ENCODE measurements at places on chromosomes 5 and 9. TPM values are rescaled to one million over a fixed set of nuclear protein-coding genes. Genes with fewer than 3 reads are reported as not detected.

The BNC2 gene
- 68.3 TPM for total RNA-seq

The PLAA gene
- 24.4 TPM for total RNA-seq

The NEUROG1 gene
- total RNA-seq: not detected

The INSL4 gene
- not detected for total RNA-seq

The PCDHGB6 gene
- total RNA-seq: 5.0 TPM

The CATSPER3 gene
- 0.39 TPM for total RNA-seq

The DRD1 gene
- total RNA-seq: not detected

The C5orf52 gene
- not detected for total RNA-seq

GRCh38 chr5:56145511-56145910 is 87.6 kb downstream of the ANKRD55 start:
- DNase-seq: no peak

DNA sequence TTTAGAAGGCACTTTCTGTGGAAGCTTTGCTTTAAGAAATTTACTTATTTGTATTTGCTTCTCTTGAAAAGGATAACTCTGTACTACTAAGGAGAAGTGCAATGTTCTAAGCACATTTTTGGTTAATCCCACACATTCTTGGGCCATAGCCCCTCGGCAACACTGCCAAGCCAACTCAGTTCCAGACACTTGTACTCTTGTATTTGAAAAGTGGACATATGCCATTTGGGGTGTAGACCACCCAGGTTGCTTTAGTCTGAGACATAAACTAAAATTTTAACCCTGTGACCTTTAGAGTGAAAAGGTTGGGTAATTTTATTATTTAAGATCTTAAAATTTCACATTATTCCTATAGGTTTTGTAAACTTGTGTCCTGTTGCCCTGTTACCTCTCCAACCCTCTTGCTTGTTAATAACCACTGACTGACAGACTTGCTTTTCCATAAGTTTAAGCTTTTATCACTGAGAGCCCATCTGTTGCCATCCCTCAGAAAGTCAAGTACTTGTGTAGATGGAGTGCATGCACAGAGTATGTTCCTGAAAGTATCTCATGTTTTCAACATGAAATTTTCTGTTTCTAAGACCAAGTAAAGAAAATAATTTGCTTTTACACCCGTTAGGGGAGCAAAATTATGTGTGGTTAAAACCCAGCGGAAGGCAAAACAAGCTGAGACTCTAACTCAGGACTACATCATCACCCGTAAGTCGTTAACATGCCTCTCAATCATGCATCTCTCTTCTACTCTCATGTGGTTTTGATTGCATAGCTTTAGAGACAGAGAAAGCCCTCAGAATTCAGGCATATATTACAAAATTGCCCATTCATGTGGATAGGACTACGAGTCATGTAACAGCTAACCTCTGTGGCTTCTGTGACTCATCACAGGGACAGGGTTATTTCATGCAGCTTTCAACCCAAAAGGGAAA is 117.3 kb downstream of the GDNF start:
- no peak for DNase-seq

DNA sequence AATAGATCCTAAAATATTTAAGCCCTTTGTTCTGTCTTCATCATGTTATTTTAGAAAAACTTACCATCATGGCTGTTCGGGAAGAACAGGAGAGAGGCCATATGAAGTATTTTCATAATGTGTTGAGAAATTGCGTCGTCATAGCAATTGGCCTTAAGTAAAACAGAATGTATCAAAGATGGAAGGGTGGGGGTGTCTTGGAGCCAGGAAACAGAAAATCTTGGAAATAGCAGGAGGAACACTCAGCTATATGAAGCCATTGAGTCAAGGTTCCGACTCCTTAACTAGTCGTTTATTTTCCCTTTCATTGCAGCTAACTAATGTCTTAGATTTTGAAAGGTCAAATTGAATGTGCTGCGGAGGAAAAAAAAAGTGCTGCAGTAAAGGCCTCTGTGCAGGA is 1.3 kb downstream of the SPTAN1 start:
- DNase-seq: no peak

DNA sequence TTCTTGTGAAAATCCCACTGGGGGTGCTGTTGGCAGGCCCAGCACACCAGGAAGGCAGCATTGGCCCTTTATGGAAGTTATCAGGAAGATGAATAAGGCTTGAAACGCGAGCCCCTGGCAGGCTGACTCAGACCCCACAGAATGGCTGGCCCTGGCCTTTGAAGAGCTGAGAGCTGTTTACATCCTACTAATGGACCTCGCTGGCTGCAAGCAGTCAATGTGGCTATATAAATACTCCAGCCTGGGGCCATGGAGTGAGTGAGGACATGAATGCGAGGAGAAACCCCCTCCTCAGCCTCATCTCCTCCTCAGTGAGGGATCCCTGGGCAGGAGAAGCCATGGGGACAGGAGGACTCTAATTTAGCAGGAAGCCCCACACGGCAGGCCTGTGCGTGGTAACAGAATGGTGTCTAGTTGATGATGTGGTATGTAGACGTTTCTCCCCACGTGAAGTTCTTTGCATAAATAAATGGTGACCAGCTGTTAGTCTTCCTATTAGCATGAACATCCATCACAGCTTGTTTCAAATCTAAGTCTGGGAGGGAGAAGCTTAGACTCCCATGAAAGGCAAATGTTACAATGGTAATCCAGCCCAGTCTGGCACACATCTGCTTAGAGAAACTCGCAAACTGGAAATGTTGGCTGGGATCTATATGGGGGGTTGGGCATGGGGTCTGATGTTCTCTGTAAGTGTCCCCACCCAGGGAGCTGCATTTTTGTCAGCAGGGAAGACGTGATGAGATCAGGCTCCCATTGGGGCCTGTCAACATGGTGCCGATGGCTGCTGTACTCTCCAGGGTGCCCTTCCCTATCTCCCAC is 175.1 kb upstream of the PITX1 start:
- peak; percentile 58 for DNase-seq

- no peak for DNase-seq
These were observed 684.7 kb upstream of the NUDT12 start for GRCh38 chr5:104247260-104247659.

GRCh38 chr5:160188141-160189015 is 40.9 kb upstream of the FABP6 start:
- peak; percentile 79 for DNase-seq

- no peak for DNase-seq
These were observed 59.1 kb downstream of the ABLIM3 start for GRCh38 chr5:149200355-149200754.

DNA sequence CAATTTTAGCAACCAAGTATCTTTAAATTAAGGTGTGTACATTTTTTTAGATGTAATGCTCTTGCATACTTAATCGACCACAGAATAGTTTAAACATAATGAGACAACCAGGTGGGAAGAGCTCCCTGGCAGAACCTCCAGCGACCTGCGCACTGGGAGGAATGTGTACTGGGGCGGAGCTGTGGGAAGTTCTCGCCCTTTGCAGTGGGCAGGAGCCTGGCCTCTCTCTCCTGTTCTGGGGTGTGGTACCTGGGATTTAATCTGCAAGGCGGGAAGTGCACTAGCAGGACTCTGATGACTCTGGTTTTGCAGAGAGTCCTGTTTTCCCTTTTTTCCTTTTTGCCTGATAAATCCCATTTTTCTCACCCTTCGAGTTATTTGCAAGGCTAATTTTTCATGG is 150.7 kb downstream of the SLC28A3 start:
- no peak for DNase-seq

GRCh38 chr9:136623842-136624183 is 38.9 kb upstream of the EGFL7 start:
- no peak for DNase-seq

DNA sequence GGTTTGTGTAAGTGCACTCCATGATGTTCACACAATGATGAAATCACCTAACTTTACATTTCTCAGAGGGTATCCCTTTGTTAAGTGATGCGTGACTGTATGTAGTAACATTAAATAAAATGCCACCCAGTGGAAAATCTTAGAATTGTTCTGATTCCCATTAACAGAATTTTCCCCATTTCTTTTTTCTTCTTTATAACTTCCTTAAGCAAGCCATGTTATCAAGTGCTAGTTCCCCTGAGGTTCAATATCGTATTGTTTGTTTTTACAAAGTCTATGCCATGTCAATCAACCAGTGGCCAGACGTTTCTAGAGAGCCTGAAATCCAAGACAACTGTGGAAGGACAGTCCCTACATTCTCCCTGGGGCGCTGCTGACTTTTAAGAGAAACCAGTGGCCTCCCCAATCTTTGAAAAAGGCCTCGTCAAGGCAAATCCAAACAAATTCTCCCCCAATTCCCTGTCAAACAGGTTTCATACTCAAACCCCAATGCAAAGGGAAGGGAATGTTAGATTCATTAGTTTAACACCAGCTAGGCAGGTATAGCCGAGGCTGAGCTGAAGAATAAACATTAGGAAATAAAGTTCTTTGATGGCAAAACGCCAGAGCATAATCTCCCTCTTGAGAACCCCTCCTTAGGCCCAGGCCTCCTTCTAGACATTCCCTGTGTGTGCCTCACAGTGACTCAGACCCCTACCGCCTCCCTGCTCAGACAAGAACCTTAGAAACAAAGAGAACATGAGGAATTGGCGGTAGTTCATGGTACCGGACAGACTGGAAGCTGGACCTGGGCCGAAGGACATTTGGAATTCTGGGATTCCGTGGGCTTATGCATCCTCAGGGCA is 198.7 kb downstream of the GNA14 start:
- peak; percentile 62 for DNase-seq

DNA sequence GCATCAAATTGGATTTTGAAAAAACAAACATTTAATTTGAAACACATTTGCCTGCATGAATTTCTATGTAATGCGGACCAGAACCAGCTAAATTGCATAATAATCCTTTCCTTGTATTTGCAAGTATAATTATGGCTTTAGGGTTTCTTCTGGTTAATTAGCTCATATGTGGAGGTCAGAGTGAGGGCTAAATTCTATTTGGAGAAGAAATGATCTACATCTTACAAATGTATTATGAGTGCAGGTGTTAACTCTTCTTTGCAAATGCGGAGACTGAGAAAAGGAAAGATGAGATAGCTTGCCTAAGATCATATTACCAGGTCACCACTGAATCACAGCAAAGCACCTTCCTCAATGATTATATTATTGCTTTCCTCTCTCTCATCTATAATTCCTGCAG is 194.7 kb downstream of the CDH9 start:
- DNase-seq: no peak

GRCh38 chr5:72438141-72438540 is 69.1 kb downstream of the ZNF366 start:
- DNase-seq: no peak

GRCh38 chr5:116531635-116532034 is 43.0 kb downstream of the SEMA6A start:
- DNase-seq: no peak

GRCh38 chr5:134437340-134437846 is 25.7 kb upstream of the CDKN2AIPNL start:
- no peak for DNase-seq

- no peak for DNase-seq
These were observed 27.3 kb downstream of the KIF2A start for GRCh38 chr5:62333250-62333794.

GRCh38 chr5:127031147-127031862 is 947 bp upstream of the MARCHF3 start:
- DNase-seq: no peak

DNA sequence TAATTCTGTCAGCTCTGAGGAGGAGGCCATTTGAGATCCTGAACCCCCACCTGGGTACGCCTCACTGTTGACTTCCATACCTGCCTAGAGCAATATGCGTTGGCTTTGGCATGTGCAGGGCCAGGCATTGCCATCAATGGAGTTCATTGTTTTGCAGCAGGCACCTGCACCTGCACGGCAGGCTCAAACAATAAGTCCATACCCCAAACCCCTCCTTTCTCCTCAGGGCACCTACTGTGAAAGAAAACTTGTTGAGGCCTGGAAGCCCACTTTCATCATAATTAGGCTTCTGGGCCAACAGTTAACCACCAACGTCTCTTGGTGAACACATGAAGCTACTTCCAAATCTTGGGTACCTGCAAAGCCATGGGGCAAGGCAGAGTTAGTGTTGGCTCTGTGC is 238.7 kb downstream of the NFIB start:
- no peak for DNase-seq

DNA sequence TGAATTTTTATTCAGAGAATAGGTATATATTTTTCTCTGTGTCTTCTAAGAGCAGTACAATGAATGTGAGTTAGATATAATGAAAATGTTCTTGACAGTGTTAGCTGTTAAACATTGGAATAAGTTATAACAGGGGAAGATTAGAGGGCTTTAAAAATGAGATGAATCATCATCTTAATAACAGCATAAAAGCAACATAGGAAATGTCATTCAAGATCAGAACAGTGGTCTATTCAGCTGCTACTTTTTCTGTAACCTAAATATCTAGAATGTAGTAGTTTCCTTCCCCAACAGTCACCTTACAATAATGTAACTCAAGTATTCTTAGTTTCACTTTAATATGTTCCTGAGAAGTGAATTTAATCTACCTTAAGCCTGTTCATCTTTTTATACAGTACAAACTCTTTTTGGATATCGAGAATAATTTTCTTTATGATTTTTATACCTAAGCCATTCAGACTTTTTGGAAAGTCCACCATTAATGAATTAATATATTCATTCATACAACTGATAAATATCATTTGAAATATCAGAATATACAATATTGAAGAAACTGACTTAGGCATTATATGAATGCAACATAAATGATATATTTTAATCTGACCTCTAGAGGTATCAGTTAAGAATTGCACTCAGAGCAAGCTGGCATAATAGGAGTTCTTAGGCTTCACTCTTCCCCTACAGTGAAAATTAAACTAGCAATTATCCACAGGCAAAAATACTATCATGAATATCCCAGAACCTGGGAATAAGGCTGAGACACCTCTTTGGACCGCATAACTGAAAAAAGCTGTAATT is 66.1 kb upstream of the EDIL3 start:
- no peak for DNase-seq

Measured in right atrium auricular region (tissue), 2 donors.